ENCODE measurements at places on chromosomes 16 and 17. TPM values are rescaled to one million over a fixed set of nuclear protein-coding genes. Genes with fewer than 3 reads are reported as not detected.

Gene PTGES3L
- 5.8 TPM for polyA plus RNA-seq

Gene RGS11
- polyA plus RNA-seq: 4.7 TPM

Gene TP53TG3C
- polyA plus RNA-seq: not detected

Gene ARHGDIG
- 176 TPM for polyA plus RNA-seq

Gene MMP2
- 2.5 TPM for polyA plus RNA-seq

Gene DNAH9
- 1.5 TPM for polyA plus RNA-seq

Gene KRTAP1-1
- polyA plus RNA-seq: not detected

Gene KRT15
- not detected for polyA plus RNA-seq

Gene GAN
- polyA plus RNA-seq: 9.1 TPM

Gene HBA2
- not detected for polyA plus RNA-seq

Gene SLFN14
- not detected for polyA plus RNA-seq

Gene NOS2
- polyA plus RNA-seq: 0.28 TPM

Gene OR3A3
- not detected for polyA plus RNA-seq

Gene CTF1
- polyA plus RNA-seq: not detected

Measured in neural cell (in vitro differentiated cells).